ENCODE measurements at places on chromosomes 12 and 14.

GRCh38 chr12:52884526-52885293 is 20.2 kb downstream of the KRT8 start:
- ATAC-seq: peak; percentile 84

DNA sequence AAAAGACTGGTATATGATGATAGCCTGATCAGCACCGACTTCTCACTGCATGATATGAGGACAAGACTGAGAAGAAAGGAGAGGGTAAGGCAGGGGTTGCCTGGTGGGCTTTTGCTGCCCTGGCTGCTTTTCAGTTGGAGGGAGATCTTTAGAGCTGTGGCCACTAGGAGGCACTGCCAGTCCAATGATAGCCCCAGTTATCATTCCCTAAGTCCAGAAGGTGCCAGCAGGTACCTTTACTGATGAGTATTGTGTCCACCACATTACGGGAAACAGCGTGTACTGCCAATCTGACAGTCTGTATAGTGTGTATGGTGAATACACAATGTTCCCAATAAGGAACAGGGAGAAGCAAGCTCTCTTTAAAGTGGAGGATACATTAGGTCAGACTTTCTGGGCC is 55.8 kb upstream of the CCDC175 start:
- ATAC-seq: no peak

DNA sequence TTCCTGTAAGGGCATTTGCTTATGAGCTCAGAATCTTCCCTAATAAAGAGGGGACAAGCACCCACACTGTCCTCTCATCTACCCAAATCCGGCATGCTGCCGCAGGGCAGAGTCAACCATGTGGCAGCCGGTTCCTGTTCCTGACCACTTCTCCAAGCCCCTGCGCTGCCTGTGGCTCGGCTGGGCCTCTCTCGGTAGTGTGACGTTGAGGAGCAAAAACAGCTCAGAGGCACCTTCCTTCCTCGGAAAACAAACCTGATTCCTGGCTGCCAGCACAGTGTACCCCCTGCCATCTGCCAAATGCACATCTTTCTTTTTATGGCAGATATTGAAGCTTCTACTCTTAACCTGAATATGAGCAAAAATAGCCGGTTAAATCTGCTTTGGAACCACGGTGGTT is 50.5 kb downstream of the CFAP251 start:
- ATAC-seq: peak; percentile 74

DNA sequence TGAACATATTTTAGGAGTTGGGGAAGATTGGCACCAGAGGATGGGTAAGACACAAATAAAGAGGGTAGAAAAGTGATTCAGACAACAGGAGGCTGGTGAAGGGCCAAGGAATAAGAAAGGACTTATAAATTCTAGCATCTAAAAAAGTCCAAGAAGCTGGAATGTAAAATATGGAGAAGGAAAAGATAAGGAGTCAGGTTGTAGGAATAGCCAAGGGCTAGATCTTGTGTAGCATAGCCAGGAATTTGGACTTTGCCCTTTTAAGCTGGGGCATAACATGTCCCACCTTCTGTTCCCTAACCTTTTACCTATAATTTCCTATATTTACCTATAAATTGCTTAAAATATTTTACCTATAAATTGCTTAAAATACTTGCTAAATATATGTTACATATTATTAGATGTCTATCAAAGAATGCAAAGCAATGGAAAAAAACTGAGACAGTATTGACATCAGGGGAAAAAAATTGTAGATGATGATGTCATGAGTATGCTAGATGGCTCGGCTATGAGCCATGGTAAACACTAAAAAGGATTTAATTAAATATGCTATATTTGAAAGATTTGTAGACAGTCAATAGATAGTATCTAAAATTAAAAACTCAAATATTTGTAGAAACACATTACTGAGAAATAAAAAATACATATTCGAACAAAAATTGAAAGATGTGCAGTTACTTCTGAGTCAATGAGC is 99.7 kb upstream of the PLEKHG7 start:
- ATAC-seq: no peak

DNA sequence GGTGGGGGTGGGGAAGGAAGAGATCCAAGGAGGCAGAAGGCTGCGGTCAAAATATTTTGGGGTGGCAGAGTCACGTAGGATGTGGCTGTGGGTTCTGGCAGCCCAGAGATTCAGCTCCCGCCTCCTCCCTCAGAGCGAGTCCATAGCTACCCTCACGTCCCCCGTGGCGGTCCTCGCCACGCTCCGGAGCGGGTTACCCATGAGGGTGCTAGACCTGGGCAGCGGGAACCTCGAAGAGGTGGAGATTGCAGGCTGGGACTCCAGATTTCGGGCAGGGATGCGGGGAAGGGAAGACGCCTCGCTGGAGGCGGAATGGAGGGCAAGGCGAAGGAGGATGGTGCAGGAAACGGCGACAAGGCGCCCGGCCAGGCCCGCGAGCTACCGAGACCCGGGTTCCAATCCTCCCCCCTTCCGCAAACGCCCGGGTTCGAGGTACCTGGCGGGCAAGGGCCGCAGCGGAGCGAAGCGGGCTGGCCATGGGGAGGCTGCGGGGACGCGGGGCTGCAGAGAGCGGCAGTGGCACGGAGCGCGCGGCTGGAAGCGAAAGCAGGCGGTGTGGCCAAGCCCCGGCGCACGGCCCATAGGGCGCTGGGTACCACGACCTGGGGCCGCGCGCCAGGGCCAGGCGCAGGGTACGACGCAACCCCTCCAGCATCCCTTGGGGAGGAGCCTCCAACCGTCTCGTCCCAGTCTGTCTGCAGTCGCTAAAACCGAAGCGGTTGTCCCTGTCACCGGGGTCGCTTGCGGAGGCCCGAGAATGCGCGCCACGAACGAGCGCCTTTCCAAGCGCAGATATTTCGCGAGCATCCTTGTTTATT is 46.2 kb downstream of the BCAT1 start:
- peak; percentile 66 for ATAC-seq

DNA sequence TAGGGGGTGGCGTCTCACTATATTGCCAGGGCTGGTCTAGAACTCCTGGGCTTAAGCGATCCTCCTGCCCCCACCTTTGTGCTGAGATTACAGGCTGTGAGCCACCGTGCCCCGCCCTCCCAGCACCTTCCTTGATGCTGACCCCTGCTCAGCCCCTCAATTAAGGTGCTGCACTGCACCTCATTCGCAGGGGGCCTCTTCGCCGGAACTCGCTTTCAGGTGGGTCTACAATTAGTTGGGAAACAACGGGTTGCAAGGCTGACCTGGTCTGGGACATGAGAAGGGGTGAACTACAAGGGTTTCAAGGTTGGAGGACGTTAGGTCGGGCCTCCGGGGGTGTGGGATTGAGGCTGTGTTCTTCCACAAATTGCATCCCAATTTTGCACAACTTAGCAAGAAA is 1.2 kb upstream of the NOP2 start:
- ATAC-seq: no peak

GRCh38 chr14:91963465-91963864 is 16.0 kb upstream of the FBLN5 start:
- ATAC-seq: no peak

DNA sequence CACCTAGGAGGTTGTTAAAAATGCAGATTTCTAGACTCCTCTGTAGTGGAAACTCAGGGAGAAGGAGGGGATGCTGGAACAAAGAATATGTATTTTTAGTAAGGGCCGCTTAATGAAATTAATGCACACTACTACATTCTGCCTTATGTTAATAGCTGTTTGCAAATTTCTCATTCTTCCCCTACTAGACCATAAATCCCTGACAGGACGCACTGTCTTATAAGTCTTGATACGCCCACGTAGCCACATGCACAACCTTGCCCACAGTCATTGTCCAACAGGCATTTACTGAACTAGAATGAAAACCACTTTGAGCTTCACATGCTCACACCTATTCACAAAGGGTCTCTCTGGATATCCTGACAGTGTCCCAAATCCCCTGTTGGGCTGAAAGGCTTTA is 10.5 kb downstream of the KRT2 start:
- ATAC-seq: no peak

DNA sequence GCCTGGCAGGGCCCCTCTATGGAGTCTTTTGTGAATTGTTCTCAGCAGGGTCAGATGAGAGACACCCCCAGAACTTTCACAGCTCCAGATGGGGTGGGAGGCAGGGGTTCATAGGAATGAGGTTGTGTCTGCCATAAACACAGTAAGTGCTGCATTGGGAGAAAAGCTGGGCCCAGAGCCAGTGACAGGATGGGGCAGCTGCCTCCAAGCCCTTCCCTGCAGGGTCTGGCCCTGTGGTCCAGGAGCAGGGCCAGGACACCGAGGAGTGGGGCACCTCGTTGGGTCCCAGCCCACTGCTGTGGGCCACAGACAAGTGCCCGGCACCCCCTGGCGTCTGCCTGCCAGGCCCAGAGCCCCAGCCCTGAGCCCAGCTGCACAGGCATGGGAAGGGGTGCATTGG is 13.3 kb downstream of the INF2 start:
- no peak for ATAC-seq

GRCh38 chr12:46553266-46553665 is 180.7 kb upstream of the SLC38A2 start:
- no peak for ATAC-seq

DNA sequence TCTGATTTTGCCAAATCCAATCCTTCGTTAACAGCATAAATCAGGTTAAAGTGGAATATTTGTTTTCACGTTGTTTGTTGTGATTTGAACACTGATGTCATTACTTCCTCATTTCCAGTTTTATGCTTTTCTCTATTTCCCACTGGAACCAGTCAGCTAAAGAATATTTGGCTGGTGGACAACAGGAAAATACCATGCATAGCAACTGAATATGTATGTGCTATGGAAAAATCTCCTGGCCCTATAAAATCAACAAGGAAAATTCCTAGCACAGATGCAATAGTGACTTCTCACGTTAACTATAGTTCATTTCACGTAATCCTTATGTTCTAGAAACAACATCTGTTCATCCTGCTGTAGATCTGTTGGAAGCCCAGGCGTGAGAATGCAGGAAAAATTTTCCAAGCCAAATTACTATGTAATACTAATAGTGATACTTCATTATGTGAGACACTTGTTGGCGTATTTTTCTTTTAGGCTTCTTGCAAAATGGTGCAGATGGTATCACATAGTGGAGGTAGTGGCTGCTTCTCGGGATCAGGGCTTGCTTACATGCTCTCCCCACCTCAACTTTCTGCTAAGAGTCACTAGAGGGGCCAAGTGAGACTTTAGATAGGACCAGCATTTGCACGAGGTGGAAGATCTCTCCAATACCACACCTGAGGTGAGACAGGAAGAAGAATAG is 86.3 kb upstream of the USP44 start:
- ATAC-seq: no peak

DNA sequence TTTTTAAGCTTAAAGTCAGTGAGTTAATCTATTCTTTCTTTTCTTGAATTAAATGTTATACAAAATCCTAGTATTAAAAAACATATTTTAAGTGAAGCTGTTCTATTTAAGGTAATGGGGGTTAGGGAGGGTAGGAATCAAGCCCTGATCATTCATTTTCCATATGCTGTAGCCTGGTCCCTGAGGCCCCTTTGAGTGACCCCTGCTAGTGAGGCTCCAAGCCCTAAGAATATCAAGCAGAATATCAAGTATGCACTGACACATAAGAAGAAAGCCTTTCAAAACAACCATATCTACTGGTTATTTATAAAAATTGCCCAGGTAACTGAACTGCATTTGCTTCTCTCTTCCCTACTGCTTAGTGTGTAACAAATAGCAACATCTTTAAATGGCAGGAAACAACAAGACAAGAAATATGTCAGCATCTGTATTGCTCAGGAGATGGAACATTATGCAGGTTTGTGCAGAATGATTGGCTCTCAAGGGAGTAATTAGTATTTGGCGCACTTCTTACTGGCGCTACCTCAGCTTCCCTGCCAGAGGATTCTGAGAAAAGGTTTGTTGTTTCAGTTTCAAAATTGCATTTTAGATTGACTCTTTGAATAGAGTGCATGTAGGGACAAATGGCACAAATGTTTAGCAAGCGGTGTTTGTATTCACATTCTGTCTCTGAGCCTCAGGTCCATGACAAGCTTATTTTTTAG is 223.0 kb downstream of the DUSP6 start:
- ATAC-seq: no peak

Measured in stimulated activated memory B cell treated with anti-CD40 and anti-IgM and Interleukin-4, amounts not matched to agents 10 μg/mL and 1 μg/mL and 100 μg/mL, for 72 hours (primary cell).